Activated CD4-positive, alpha-beta T cell treated with anti-CD3 and anti-CD28 coated beads, Interleukin-2, amount 50 U/mL, for 24 hours (primary cell): ENCODE measurements at places on chromosomes 6 and 20.

- DNase-seq, result peak; percentile 38
These were observed 15.8 kb downstream of the CGA start for GRCh38 chr6:87078983-87079616.

DNA sequence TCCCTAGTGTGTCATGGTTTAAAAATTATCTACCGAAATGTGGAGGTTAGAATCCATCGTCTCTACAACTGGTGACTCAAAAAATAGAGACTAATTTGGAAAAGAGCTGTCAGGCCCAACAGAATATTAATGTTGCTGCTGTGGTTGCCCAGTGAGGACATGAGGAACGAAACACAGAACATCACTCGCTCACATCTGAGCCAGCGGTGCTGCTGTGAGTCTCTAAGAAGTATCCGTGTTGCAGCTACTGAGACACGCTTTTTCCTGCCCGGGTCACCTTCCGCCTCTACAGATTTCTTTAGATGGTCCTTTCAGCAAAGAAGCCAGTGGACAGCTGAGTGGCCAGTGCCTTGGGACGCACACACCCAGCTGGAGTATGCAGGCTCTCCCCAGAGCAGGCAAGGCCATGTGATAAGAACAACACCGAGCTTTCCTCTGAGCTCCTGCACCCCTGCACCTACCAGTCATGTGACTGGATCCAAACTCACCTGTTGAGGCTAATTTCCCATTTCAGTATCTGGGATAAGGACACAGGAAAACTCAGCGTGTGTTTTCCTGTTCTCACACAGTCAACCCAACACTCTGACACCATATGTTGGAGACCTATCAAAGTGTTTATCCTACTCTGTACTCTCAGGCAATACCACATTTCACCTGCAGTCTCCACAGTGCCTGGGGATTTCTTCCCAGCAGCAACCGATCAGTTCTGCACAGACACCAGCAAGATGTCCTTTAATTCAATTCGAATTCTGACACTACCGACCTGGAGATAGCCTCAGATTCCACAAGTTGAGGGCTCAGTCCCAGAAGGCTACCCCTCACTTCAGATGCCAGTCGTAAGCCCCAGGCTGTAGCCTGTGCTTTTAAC is 119.0 kb upstream of the RPS6KA2 start:
- DNase-seq, result no peak

GRCh38 chr6:110878751-110879522 is 4.4 kb downstream of the AMD1 start:
- no peak for DNase-seq

DNA sequence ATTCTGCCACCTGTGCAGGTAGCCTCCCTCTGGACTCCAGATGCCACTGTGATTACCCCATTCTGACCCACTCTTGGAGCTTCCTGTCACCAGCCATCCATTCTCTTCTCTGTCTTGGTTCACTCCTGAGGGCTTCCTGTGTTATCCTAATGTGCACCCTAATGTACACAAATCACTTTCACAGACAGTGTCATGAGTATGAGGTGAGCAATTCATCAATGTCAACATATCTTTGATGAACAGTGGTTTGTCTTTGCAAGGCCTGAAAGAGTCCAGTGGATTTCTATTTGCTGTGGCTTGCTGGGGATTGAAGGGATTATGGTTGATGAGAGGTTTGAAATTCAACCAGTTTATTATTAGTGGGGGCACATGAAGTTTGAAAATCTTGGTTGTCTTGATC is 63.8 kb upstream of the EEF1E1 start:
- no peak for DNase-seq

DNA sequence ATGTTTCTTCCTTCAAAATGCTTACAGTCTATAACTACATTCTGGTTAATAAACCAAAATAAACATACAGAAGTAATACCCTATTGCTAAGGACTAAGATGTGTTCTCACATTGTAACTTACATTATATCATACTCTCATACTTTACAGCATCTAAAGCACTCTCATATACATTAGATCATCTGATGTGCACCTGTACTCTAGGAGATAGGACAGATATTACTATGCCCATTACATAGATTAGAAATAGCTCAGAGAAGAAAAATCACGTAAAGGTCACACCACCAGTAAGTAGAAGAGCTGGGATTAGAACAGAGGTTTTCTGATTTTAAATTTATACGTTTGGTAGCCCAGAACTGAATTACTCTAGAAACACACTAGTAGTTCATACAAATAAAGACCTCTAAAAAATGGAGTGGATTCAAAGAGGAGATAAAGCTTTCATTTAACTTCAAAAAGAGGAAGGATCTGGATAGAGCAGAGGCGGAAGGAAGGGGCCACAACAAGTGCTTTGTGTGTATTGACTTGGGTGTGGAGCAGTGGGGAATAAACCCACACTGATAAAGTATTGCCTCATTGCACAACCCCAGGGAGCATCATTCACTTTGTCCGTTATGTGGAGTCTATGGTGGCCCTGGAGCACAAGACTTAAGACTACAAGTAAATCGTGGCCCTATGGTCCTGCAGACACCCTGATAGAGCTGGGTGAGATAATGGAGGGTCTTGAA is 30.9 kb downstream of the SLC2A12 start:
- no peak for DNase-seq
